NCI-H774 (cell line): ENCODE measurements at places on chromosomes 5 and 9.

DNA sequence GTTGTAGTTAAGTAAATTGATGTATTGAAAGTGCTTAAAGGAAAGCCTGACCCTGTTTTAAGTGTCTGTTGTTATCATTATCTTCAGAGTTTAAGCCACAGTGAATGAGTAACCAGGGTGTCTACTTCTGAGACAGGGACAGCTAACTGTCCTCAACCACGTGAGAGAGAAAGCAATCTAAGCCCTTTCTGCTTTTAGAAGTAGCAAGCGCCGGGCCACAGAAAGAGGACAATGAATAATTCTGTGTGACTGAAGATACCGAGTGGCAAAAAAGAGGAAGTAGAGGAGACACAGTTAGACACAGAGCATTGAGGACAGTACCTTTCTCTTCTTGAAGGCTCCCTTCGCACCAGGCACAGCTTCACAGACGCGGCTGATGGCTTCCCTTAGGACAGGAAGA is 86.3 kb downstream of the S1PR3 start:
- no peak for DNase-seq

- no peak for DNase-seq
Observed at GRCh38 chr5:160507221-160507721, 85.6 kb downstream of the PTTG1 start.

DNA sequence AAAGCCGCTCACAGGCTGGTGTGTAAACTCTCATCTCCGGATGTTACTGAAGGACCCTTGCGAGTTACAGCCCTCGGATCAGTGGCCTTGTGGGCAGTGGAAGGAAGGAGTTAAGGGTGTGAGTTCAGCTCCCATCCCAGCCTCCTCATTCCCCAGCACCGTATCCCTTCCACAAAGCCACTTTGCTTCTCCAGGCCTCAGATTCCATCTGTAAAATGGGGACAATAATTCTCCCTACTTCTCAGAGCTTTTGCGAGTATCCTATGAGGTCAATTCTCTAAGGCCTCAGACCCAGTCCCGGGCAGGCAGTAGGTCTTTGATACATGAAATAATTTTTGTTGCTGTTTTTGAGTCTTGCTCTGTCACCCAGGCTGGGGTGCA is 141.3 kb downstream of the C9orf50 start:
- no peak for DNase-seq

DNA sequence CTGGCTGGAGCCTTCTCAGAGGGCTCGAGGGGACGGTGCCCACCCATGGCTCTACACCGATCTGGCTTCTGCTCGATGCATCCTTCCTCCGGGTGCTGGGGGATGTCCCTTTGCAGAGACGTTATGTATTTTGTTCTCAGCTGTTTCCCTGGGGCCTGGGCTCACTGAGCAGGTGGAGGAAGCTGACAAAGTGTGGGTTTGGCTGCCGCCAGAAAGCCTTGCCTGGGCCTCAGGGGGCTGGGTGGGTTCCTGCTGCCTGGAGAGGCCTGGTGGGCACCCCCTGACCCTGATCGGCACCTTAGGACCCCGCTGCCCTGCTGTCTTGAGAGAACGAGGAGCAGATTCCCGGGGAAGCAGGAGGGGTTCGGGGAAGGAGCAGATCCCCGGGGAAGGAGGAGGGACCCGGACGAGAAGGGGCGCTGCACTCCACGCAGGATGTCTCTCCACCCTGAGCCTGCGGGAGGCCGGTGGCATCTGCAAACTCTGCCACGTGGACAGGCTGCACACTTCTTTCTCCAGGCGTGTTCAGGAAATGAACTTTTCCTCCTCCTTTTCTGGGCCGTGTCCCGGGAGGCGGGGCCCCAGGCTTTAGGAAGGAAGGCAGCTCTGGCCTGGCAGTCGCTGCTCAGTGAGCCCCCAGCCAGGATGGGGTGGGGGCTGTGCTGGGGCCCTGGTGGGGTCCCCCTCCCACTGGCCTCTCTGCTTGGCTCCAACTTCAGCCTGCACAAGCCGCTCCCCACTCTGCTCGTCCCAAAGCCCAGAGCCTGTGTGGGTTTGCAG is 148.9 kb downstream of the RXRA start:
- DNase-seq: no peak

- no peak for DNase-seq
Observed at GRCh38 chr9:124017929-124018729, 6.6 kb downstream of the LHX2 start.
